ENCODE measurements at places on chromosomes 3 and 15. TPM values are rescaled to one million over a fixed set of nuclear protein-coding genes. Genes with fewer than 3 reads are reported as not detected.

GRCh38 chr3:182795389-182795782 lies 2.1 kb downstream of the ATP11B start:
- peaks cover 17% of the 10 kb centered on the region for H3K4me1 ChIP-seq
- no peak overlapping the region for H3K4me3 ChIP-seq
- no peaks in the 10 kb centered on the region for H3K36me3 ChIP-seq

DNA sequence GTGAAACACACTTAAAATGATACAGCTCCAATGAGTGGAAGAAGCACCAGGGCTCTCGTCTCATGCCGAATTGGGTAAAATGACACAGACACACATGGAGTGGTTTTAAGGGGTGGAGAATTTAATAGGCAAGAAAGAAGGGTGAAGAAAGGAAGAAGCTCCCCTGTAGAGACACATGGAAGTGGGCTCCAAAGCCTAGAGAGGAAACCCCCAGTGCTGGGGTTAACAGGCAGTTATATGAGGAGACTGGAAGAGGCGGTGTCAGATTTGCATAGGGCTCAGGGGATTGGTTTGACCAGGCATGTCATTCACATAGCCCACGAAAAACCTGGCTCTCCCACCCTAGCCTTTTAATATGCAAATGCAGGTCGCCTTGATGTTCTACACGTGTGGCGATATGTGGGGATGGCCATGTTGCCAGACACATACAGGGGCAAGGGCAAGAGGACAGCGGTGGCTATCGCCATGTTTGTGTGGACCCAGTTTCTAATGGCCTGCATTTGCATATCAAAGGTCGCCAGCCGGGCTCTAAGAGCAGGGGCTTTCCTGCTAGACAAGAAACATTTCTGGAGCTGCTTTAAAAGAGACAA lies 1.9 kb upstream of the DPH6 start:
- no peak overlapping the region for H3K4me3 ChIP-seq
- no peak overlapping the region for H3K27ac ChIP-seq
- H3K27me3 ChIP-seq: no peaks in the 10 kb centered on the region
- H3K4me1 ChIP-seq: peaks cover 10% of the 10 kb centered on the region
- no peak for DNase-seq

CEMIP gene
- polyA plus RNA-seq: 0.02 TPM

DNA sequence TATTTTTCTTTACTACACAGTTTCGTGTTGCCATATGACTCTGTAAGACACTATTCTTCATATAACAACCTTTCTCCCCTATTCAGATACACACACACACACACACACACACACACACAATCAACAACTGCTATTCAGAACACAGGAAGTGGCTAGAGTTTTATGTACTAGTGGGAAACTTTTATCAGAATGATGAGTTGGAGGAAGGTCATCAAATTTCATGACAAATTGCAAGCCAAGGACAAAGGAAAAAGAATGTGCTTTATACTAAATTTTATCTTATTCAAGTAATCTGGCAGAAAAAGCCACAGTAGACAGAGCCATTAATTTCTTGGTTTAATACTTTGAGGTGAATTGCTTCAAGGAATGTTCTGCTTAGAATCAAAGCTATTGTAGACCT lies 899.8 kb downstream of the ROBO2 start:
- no peak overlapping the region for H3K27ac ChIP-seq
- no peak overlapping the region for H3K4me3 ChIP-seq
- no peak for DNase-seq

- H3K27ac ChIP-seq: no peak overlapping the region
- DNase-seq: no peak
- H3K36me3 ChIP-seq: no peaks in the 10 kb centered on the region
- peaks cover 9% of the 10 kb centered on the region for H3K4me1 ChIP-seq
- no peak overlapping the region for H3K4me3 ChIP-seq
- peaks cover 2% of the 10 kb centered on the region for H3K27me3 ChIP-seq
Observed at GRCh38 chr3:192487033-192487432, 240.3 kb downstream of the FGF12 start.

GRCh38 chr3:133246119-133246518 lies 153.7 kb upstream of the BFSP2 start:
- no peaks in the 10 kb centered on the region for H3K4me1 ChIP-seq
- H3K27ac ChIP-seq: no peak overlapping the region
- no peaks in the 10 kb centered on the region for H3K27me3 ChIP-seq
- no peak for DNase-seq

DNA sequence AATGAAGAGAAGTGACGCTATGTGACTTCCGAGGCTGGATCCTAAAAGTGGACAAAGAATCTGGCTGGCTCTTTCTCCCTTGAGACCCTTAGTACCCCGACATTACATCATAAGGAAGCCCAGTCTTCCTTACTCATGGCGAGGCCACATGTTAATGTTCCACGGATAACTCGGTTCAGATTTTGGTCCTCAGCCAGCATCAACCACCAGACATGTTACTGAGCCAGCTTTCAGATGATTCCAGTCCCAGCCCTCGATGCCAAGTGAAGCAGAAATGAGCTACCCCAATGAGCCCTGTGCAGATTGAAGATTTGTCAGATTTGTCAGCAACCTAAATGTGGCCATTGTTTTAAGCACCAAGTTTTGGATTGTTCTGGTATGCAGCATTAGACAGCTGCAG lies 46.6 kb downstream of the SLCO2A1 start:
- no peak overlapping the region for H3K4me3 ChIP-seq
- H3K4me1 ChIP-seq: peaks cover 29% of the 10 kb centered on the region
- H3K27me3 ChIP-seq: no peaks in the 10 kb centered on the region
- no peak overlapping the region for H3K27ac ChIP-seq
- DNase-seq: no peak

- DNase-seq: no peak
- peaks cover 6% of the 10 kb centered on the region for H3K4me1 ChIP-seq
- H3K36me3 ChIP-seq: peaks cover 7% of the 10 kb centered on the region
- no peak overlapping the region for H3K27ac ChIP-seq
- H3K27me3 ChIP-seq: no peaks in the 10 kb centered on the region
Observed at GRCh38 chr15:74793135-74794028, 11.5 kb downstream of the CSK start.

DNA sequence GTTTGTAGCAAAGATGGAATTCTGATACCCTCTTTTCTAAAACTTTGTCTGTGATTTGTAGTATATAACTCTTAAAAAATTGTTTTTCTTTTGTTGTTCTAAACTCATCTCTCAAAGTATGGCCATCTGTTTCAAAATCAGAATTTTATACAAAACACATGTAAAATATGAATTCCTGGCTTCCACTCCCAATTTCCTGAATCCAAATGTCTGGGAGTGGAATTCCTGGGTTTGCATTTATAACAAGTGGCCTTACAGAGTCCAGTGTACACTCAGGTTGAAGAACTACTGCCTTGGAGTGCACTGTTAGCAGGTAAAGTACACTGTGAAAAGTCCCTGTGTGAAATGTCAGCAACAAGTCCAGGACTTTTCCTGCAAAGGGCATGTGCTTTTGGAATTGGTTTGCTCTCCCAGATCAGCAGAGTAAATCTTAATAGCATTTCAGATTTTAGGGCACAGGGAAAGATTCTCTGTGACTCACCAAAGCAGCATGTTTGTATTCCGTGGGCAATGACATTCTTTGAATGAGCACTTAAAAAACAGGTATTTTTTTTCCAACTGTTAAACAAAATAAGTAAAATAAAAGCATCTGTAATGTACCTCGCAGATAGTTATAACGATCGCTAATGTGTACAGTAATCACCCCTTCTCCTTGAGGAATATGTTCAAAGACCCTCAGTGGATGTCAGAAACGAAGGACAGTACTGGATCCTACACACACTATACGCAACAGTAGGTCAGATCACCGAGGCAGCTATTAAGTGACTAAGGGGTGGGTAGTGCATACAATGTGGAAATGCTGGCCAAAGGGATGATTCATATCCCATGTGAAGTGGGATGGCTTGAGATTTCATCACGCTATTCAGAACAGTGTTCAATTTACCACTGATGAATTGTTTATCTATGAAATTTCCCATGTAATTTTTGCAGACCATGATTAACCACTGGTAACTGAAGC lies 2.0 kb upstream of the CLDN16 start:
- H3K27me3 ChIP-seq: no peaks in the 10 kb centered on the region
- no peaks in the 10 kb centered on the region for H3K36me3 ChIP-seq
- no peak overlapping the region for H3K4me3 ChIP-seq

DNA sequence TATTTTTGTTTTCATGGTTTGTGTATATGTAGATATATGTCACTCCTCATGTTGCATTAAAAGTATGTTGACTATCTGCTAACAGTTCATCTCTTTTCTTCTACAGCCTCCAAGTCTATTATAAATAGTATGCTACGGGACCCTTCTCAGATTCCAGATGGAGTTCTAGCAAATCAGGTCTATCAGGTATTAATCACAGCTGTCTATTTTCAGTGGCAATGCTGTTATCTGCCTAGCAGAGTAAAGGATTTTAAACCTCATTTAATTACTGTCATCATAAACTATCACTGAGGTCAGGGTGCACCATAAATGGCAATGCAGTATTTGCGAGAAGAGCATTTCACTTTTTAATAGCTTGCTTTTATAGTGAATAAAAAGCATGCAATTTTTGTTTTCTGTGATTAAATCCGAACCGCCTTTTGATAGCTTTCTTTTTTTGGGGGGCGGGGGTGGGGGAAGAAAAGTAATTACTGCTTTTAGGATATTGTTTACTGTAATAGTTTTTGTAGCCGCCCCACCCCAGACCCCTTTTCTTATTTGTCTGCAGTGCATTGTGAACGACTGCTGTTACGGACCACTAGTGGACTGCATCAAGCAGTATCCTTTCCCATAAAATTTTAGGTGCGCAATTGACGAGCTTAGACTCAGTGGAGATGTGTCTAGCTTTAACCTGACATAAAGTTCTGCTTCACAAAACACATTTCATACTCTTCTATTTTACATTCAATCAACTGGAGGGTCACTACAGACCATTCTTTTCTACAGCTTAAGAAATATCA lies 112.3 kb downstream of the CDIN1 start:
- H3K4me3 ChIP-seq: no peak overlapping the region
- H3K36me3 ChIP-seq: no peaks in the 10 kb centered on the region
- peaks cover 17% of the 10 kb centered on the region for H3K4me1 ChIP-seq
- H3K27ac ChIP-seq: no peak overlapping the region
- no peak for DNase-seq

GCSAM gene
- not detected for polyA plus RNA-seq

DNA sequence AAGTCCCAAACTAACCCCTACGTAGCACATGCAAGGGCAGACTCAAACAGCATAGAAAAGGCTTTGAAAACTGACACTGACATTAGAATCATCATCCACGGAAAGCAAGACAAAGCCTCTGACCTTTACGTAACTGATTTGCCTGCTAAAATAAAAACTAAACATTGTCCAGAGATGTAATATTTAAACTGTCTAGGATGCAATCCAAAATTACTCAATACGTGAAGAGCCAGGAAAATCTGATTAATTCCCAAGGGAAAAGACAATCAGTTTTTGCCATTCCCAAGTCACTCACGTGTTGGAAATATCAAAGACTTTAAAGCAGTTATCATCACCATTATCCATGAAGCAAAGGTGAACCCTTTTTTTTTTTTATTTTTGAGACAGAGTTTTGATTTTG lies 13.3 kb upstream of the IQCF1 start:
- no peaks in the 10 kb centered on the region for H3K4me1 ChIP-seq
- H3K27ac ChIP-seq: no peak overlapping the region
- DNase-seq: no peak
- H3K27me3 ChIP-seq: peaks cover 5% of the 10 kb centered on the region
- H3K4me3 ChIP-seq: no peak overlapping the region
- H3K36me3 ChIP-seq: no peaks in the 10 kb centered on the region

DNA sequence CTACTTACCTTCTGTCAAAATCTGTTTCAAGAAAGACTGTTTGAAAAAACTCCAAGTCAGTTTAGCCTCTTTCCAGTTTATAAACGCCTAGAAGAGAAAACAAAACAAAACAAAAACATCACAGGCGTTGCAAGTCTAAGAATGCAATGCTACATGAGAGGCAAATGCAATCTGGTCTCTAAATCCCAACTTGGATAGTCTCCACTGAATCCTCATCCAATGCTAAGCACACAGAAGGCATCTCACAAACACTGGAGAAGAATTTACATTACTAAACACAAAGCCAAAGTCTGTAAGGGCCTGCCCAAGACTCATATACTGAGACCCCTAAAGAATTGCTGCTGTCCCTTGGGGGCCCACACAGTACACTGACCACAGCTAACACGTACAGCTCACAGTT lies 18.4 kb downstream of the RFT1 start:
- H3K4me3 ChIP-seq: no peak overlapping the region
- H3K36me3 ChIP-seq: peaks cover 9% of the 10 kb centered on the region
- H3K27me3 ChIP-seq: no peaks in the 10 kb centered on the region
- DNase-seq: no peak
- H3K4me1 ChIP-seq: no peaks in the 10 kb centered on the region

DNA sequence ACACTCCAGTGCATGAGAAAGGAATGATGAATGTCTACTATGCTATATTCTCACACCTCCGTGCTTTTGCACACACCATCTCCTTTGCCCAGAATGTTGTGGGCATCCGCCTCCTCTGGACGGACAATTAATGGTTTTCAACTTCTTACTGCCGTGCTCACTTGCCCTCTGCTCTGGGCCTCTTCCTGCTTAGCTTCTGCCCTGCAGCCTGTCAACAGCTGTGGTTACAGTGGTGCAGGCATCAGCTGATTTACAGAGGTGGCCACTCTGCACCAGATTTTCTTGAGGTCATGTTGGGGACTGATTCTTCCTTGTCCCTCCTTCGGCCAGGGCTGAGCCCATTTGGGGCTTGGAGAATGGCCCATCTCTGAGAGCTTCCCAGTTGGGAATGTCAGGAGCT lies 56.5 kb upstream of the TMEM115 start:
- no peak for DNase-seq
- peaks cover 2% of the 10 kb centered on the region for H3K27me3 ChIP-seq
- H3K27ac ChIP-seq: no peak overlapping the region

GRCh38 chr3:82556113-82556512 lies 794.7 kb upstream of the GBE1 start:
- no peak overlapping the region for H3K4me3 ChIP-seq
- no peaks in the 10 kb centered on the region for H3K27me3 ChIP-seq
- no peak overlapping the region for H3K27ac ChIP-seq
- no peaks in the 10 kb centered on the region for H3K4me1 ChIP-seq

DNA sequence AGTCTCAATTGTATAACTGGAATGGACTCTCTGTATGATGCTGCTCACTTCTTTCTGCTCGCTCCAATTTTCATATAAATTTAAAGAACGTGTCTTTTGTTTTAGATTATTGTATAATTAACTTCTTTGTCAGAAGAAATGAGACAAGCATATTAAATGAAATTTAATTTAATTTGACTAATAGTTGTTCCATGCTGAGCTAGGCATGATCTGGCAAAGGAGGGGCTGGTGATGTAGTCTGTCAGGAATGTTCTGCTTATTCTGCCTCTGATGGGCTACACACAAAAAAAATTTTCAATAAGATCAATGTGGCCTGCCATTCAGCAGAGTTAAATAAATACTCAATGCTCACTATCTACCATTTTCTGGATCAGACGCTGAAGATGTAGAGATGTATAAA lies 208.4 kb upstream of the CD96 start:
- H3K4me3 ChIP-seq: no peak overlapping the region
- DNase-seq: no peak
- H3K36me3 ChIP-seq: no peaks in the 10 kb centered on the region
- H3K27ac ChIP-seq: no peak overlapping the region
- H3K4me1 ChIP-seq: no peaks in the 10 kb centered on the region

GRCh38 chr3:196193133-196193735 lies 18.0 kb downstream of the ZDHHC19 start:
- no peak overlapping the region for H3K4me3 ChIP-seq
- no peak for DNase-seq
- H3K36me3 ChIP-seq: no peaks in the 10 kb centered on the region
- H3K4me1 ChIP-seq: no peaks in the 10 kb centered on the region

- no peaks in the 10 kb centered on the region for H3K36me3 ChIP-seq
- H3K27me3 ChIP-seq: peaks cover 5% of the 10 kb centered on the region
- no peaks in the 10 kb centered on the region for H3K4me1 ChIP-seq
- H3K27ac ChIP-seq: no peak overlapping the region
Observed at GRCh38 chr15:70293591-70294470, 196.1 kb upstream of the TLE3 start.

All from endothelial cell of umbilical vein (primary cell).